Activated CD4-positive, alpha-beta T cell treated with anti-CD3 and anti-CD28 coated beads, Interleukin-2, amount 50 U/mL, for 48 hours (primary cell): ENCODE measurements at places on chromosomes 6 and 20.

DNA sequence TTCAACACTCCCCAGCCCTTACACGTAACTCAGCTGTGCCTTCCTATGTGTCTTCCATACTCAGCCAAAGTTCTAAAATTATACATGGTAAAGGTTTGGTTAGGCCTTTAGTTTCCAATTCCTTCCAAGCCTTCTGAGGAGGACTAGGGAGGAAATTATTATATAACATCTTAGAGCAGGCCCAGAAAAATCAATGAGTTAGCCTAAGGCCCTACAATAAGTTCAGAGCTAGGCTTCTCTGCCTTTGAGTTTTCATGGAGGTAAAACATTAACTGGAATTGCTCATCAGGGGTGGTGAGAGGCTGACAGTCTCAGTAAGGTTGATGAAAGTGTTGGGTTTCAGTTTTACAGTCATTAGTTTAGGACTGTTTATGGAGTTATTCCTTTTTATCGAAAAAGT is 286.0 kb downstream of the ADGB start:
- no peak for DNase-seq

GRCh38 chr20:39048000-39048696 is 86.0 kb downstream of the DHX35 start:
- DNase-seq = peak; percentile 73

DNA sequence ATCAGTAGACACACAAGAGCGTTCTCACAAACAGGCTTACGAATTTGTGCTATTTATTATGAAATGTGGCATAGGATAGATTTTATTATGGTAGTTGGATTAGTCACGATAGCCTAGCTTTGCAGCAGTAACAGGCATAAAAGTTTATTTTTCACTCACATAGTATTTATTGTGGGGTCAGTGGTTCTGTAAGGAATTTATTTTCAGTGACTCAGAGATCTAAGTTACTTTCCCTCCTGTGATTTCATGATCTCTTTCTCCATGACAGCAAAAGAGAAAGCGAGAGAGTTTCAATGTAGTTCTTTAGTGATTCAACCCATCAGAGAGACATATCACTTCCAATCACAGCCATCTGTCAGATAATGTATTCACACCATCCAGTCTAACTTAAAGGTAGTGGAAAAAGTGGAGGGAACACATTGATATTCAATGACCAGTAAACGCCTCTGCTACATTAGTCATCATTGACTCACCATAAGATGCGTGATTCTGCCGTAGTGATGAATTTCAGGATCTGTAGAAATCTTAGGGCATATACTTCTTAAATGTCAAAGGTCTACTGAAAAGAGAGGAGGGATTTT is 605.5 kb downstream of the HDGFL1 start:
- DNase-seq = no peak

- no peak for DNase-seq
These were observed 84.5 kb upstream of the PRND start for GRCh38 chr20:4637081-4637797.

- no peak for DNase-seq
These were observed 18.3 kb downstream of the SERPINB9 start for GRCh38 chr6:2884804-2885203.

DNA sequence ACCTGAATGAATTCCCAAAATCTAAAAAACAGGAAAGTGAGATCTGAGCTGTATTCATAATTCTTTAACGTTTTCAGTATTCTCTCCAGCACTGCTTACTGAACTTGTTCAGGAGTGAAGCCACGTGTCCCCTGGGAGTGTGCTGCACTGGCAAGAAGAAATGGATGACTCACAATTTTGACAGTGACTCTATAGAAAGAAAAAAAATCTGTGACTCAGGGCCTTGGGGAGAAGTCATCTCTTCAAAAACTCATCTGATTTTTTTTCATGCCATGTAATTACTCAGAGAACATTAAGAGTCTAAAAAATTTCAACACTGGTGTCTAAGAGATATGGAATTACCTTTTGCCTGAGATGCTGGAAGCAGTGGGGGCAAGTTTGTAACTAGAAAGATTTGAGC is 39.7 kb downstream of the ANKEF1 start:
- no peak for DNase-seq

- no peak for DNase-seq
These were observed 329.6 kb downstream of the GRIK2 start for GRCh38 chr6:101722991-101723579.

- no peak for DNase-seq
These were observed 55.7 kb upstream of the FERMT1 start for GRCh38 chr20:6178537-6178936.

DNA sequence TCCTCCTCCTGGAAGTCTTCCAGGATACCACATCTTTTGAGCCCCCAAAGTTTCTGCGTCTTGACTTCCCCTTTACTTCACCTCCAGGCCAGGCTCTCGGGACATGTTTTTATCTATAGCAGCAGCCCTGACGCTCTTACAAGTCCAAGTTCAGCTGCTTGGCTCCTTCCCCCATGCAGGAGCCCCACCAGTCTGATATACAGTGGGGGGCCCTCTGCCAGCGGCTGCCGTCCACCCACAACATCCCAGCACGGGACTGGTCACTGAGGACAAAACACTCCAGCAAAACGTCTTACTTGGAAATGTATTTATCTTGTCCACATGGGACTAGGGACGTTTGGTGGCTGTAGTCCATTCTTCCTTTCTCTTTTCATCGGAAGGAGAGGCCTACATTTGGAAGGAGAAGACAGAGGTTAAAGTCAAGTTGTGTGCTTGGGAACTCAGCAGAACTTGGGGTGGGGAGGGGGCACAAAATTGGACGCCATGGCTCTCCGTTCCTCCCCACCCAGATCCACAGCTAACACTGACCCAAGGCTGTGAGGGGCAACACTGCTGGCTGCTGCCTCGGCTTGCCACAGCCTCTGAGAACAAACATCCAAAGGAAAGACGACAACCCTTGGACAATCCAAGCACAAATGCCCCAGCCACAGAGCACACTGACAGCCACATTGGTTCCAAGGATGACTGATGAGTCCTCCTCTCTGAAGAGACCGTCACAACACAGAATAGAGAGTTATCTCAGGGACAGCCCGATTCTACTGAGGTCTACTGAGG is 79.2 kb downstream of the PRND start:
- DNase-seq = no peak

DNA sequence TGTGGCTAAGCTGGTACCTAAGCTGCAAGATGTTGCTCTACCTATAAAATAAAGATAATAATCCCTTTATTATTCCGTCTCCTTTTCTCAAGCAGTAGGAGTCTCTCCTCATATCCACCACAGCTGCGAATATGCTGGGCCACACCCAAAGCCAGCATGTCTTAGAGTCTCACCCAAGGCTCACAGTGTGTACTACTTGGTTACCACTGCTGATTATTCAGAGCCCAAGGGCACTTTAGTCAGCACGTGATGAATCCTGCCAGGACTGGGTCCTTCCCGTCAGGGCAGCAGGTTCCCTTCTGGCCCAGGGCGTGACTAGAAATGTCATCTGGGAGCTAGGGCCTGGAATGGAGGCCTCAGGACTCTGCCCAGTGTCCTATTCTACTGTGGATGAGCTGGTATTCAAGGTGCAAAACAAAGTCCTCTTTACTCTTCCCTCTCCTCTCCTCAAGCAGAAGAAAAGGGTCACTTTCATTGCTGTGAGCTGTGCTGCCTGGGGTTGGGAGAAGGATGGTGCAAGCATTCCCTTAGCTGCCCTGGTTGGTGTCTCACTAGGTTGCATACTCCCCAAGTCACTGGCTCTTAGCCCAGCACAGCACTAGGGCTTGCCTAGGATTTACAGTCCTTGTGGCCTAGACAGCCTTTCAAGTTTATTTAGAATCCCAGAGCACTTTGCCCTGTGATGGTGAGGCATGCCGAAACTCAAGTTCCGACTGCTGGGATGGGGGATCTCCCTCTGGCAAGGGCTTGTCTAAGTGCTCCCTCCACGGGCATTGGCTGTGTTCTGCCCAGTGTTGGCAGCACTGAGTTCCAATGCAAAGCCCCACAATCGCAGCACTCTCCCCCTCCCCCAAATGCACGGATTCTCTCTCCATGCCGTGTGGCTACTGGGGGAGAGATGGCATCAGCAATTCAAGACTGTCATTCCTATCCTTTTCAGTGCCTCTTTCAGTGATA is 320.2 kb downstream of the BTBD9 start:
- no peak for DNase-seq

DNA sequence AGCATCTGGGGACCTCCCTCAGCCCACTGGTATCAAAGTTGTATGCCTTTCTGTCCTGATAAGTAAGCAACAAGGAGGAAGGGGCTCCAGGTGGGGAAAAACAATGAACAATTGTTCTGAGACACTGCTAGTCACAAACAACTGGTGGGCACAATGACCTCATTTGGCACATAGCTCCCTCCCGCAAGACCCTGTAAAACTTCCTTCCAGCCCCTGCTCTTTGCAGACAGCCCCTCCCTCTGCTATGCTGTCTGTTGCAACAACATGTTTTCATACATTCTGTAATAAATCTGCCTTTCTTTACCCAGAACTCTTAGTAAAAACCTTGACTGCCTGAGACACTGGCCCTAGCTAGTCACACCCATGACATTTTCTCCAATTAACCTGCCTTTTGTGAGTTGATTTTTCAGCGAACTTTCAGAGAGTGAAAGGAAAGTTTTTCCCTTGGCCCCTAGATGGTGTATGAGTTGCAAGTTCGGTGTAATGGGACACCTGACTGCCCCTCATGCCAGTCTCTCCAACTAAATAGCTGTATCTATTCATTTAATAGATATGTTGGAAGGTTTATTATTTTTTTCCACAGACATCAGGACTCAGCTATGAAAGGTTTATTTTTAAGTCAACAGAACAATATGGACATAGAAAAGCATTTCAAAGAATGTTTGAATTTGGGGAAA is 142.3 kb upstream of the SLC22A16 start:
- no peak for DNase-seq

DNA sequence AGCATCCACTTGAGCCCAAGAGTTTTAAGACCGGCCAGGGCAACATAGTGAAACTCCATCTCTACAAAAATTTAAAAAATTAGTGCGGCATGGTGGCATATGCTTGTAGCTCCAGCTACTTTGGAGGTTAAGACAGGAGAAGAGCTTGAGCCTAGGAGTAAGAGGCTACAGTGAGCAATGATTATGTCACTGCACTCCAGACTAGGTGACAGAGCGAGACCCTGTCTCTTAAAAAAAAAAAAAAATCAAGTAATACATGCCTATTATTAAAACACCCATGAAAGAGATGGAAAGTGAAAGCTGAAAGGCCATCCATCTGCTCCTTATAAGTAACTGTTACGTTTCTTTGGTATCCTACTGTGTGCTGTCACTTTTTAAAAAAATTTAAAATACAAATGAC is 66.4 kb downstream of the FKBP5 start:
- DNase-seq = no peak

DNA sequence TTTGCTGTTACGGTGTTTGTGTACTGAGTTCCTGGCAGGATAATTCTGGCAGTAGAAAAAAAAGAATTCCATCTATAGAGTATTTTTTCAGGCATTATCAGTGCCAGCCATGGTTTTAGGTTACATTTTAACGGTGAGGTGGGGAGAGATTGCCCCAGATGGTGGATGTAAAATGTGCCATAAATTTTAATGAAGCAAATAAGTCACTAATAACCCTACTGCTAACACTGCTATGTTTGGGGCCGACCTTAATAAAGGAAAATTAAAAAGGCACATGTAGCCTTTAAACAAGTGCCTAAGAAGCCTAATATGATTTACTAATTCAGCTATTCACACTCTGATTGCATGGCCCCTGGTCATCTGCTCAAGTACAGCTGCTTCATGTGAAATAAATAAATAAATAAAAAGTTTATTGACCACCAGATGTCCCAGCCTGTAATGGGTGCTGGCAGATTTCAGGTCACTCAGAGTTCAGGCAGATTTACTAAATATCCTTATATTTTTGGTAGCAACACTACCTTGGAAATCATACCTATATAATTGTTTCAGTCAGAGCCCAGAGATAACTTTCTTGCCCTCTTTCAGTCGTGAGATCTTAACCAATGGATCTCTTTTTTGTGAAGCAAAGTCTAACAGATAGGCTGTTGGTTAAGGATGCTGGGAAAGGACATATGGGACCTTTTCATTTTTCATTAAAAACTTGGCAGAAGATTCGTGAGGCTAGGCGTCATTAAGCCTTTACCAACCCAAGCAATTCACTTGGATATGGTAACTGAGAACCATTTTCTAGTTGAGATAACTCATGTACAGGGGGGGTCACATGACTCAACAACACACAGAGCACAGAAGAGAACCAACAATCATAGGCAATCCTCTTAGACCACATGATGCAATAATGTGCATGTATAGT is 495.0 kb upstream of the NRSN1 start:
- no peak for DNase-seq

DNA sequence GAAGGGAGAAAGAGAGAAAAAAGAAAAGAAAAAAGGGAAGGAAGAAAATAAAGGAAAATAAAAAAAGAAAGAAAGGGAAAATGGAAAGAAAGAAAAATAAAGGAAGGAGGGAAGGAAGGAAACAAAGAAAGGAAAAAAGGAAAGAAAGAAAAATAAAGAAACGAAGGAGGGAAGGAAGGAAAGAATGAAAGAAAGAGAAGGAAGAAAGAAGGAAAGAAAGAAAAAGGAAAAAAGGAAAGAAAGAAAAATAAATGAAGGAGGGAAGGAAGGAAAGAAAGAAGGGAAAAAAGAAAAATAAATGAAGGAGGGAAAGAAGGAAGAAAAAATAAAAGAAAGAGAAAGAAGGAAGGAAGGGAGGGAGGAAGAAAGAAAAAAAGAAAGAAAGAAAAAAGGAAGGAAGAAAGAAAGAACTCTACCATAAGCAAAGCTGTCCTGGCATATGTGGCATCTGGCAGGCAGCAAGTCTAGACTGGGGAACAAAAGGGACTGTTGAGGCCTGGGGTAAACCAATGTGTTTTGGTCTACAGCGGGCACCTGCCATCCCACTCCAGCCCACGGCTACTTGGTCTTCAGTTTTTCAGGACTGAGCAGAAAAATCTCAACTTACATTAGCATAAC is 86.9 kb downstream of the TFAP2C start:
- DNase-seq = no peak

GRCh38 chr20:17648791-17649730 is 33.0 kb downstream of the RRBP1 start:
- peak; percentile 25 for DNase-seq

DNA sequence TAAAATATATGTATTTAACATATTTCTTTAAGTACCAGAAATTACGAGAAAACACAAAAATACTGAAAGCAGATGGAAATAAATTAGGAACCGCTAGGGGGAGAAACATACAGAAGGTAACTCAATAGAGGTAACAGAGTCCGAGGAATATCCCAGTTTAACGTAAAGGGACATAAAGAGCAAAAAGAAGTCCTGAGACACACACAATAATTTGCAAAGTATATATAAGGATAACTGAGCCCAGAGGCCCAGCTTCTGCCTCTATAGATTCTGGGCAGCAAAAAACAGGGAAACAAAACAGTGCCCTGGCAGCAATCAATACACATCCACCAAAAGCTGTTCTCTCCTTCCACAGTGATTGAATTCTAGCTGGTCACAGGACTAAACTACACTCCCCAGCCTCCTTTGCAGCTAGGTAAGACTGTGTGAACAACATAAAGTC is 15.1 kb downstream of the TBC1D32 start:
- no peak for DNase-seq

DNA sequence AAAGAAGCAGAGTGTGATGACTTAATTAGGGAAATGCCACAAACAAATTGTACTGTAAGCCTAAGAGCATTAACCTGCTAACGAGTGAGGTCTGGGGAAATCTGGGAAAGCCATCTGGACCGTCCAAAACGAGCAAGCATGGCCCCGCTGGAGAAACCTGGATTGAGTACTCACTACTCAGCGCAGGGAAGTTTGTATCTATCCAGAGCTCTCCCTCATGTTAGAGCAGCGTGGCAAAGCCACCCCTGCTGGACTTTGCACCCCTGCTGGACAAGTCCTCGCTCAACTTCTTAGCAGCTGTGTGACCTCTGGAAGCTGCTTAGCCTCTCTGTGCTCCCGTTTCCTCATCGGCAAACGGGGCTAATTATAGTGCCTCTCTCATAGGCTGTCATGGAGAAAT is 37.3 kb downstream of the PSMG4 start:
- no peak for DNase-seq
